ENCODE measurements at places on chromosomes 6 and 20.

DNA sequence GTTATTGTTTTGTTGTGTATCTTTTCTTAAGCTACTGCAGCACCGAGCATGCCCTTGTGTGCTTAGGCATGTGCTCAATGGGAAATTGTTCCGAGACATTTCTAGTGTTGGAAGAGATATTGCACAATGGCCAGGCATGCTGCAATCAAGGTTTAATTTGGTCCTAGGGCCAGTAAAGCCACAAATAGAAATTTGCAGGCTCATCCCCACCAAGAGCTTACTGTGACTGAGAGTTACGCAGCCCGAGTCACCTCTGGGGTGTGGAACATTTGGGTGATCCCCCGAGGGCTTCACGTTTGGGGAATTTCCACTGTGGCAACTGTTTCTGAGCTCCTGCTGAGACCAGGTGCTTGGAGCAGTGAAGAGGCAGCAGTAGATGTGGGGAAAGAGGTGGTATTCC, 65.8 kb downstream of the ADTRP start:
- peak; percentile 15 for DNase-seq

DNA sequence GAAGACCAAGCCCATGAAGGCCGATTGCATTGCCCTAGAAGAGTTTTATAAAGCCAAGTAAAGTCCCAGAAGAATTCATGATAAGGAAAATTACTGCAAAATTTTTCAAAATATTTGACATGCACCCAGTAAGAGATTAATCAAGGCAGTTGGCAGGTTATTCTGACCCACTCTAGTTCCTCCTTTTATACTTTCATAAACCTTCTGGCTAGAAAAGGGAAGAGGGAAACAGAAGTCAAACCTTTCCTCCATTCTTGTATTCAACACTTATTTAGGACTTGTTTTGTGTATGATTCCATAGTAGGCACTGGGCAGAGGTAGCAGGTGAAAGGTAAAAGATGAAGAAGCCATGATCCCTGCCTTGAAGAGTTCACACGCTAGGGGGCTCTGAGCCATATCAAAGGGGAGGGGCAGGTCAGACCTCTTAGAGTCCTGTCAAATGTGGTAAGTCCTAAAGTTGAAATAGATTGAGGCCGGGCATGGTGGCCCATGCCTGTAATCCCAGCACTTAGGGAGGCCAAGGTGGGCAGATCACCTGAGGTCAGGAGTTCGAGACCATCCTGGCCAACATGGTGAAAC, 85.4 kb downstream of the NDUFAF5 start:
- DNase-seq: no peak

DNA sequence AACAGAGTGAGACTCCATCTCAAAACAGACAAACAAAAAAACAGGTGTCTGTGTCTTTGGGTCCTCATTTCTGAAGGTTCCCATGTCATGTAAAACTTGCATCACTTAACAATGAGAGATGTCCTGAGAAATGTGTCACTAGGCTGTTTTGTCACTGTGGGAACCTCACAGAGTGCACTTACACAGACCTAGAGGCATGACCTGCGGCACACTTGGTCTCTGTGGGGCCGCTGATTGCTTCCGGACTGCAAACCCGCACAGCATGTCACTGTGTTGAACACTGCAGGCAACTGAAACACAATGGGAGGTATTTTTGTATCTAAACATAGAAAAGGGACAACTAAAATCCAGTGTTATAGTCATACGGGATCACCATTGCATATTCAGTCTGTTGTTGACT, 42.3 kb upstream of the TMEM181 start:
- no peak for DNase-seq

GRCh38 chr6:36241728-36242127, 28.1 kb upstream of the PNPLA1 start:
- DNase-seq: peak; percentile 73

GRCh38 chr6:89564752-89565427, 73.7 kb downstream of the LYRM2 start:
- no peak for DNase-seq
